ENCODE measurements at places on chromosomes 16 and 17. TPM values are rescaled to one million over a fixed set of nuclear protein-coding genes. Genes with fewer than 3 reads are reported as not detected.

- H3K27me3 ChIP-seq: no peaks in the 10 kb centered on the region
- no peak overlapping the region for H3K27ac ChIP-seq
- H3K4me1 ChIP-seq: peaks cover 11% of the 10 kb centered on the region
- H3K4me3 ChIP-seq: no peak overlapping the region
- no peak for DNase-seq
- peaks cover 10% of the 10 kb centered on the region for H3K36me3 ChIP-seq
These were observed 220.6 kb upstream of the CHMP6 start for GRCh38 chr17:80770881-80771611.

The SLC47A2 gene
- not detected for total RNA-seq

The SOCS3 gene
- total RNA-seq: 110 TPM

GRCh38 chr17:418421-418751 lies 65.8 kb upstream of the RPH3AL start:
- no peak overlapping the region for H3K4me3 ChIP-seq
- H3K4me1 ChIP-seq: no peaks in the 10 kb centered on the region
- no peak for DNase-seq
- no peaks in the 10 kb centered on the region for H3K27me3 ChIP-seq

DNA sequence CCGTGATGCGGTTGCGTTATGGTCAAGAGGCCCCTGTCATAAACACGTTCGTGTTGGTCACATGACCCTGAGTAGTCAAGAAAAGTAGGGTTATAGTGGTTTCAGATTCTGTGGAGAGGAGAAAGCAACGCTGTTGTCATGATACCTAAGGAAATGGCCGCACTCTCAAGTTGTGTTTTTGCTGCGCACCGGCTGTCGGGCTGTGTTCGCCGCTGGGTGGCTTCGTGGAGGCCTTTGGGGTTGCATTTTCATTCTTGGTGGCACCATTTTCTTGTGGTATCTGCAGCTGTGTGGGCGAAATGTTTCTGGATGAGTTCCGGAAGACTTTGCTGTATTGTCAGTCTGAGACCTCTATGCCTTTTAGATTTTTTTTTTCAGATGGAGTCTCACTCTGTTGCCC lies 35.0 kb downstream of the DEF8 start:
- DNase-seq: no peak
- peaks cover 97% of the 10 kb centered on the region for H3K36me3 ChIP-seq
- no peak overlapping the region for H3K4me3 ChIP-seq

GRCh38 chr17:74474043-74474792 lies 7.8 kb downstream of the CD300A start:
- peaks cover 32% of the 10 kb centered on the region for H3K36me3 ChIP-seq
- no peak for DNase-seq
- H3K4me1 ChIP-seq: no peaks in the 10 kb centered on the region

The SPATA33 gene
- 10.2 TPM for total RNA-seq

- no peaks in the 10 kb centered on the region for H3K27me3 ChIP-seq
- H3K4me1 ChIP-seq: peaks cover 10% of the 10 kb centered on the region
- H3K27ac ChIP-seq: no peak overlapping the region
- H3K4me3 ChIP-seq: no peak overlapping the region
- no peaks in the 10 kb centered on the region for H3K36me3 ChIP-seq
These were observed 35.2 kb downstream of the SRL start for GRCh38 chr16:4206680-4207079.

DNA sequence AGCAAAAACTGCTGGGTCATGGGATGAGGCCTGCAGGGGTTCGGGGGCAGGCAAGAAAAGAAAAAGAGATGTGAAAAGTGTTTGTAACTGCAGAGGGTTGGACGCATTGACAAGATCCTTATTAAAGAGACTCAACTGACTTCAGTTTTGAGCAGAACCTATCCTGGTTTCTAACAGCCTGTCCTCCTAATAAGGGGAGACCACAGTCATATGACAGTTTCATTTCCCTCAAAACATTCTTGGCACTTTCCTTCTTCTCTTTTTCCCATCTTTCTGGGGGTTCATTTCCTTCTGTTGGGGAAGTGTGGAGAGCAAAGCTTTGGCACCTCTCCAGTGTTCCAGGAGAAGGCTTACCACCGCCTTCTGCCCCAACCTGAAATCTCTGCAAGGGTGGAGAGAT lies 118.5 kb downstream of the MAF start:
- H3K4me3 ChIP-seq: no peak overlapping the region
- no peak for DNase-seq
- H3K27me3 ChIP-seq: no peaks in the 10 kb centered on the region
- H3K4me1 ChIP-seq: no peaks in the 10 kb centered on the region
- H3K27ac ChIP-seq: no peak overlapping the region

GRCh38 chr16:10128397-10129258 lies 53.6 kb downstream of the GRIN2A start:
- no peaks in the 10 kb centered on the region for H3K4me1 ChIP-seq
- H3K27ac ChIP-seq: no peak overlapping the region
- H3K36me3 ChIP-seq: no peaks in the 10 kb centered on the region
- no peak overlapping the region for H3K4me3 ChIP-seq

The AKAP1 gene
- 47.6 TPM for total RNA-seq

All from left lung (tissue), 14 donors.